ENCODE measurements at places on chromosomes 2 and 18. TPM values are rescaled to one million over a fixed set of nuclear protein-coding genes. Genes with fewer than 3 reads are reported as not detected.

- no peaks in the 10 kb centered on the region for H3K27me3 ChIP-seq
- no peaks in the 10 kb centered on the region for H3K36me3 ChIP-seq
- H3K27ac ChIP-seq: no peak overlapping the region
- DNase-seq: no peak
- no peak overlapping the region for H3K4me3 ChIP-seq
- peaks cover 23% of the 10 kb centered on the region for H3K4me1 ChIP-seq
Observed at GRCh38 chr2:65393743-65394422, 38.5 kb downstream of the SPRED2 start.

DNA sequence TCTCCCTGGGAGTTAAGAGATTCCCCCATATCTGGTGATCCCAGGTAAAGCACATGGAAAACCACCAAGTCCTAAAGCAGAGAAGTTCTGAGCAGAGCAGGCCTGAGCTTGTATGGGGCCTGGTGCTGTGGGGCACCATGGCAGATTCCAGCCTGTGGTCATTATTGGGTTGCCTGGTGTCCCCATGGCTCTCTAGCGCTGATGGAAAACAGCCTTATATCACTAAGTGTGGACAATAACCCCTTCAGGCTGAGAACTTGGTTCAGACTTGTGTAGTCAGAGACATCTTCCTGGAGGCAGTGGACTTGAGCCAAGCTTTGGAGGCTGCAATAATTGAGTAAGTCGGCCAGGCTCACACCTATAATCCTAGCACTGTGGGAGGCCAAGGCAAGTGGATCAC lies 96.8 kb downstream of the MCFD2 start:
- no peak overlapping the region for H3K27ac ChIP-seq
- peaks cover 22% of the 10 kb centered on the region for H3K4me1 ChIP-seq
- H3K4me3 ChIP-seq: no peak overlapping the region
- H3K36me3 ChIP-seq: no peaks in the 10 kb centered on the region
- no peaks in the 10 kb centered on the region for H3K27me3 ChIP-seq

DNA sequence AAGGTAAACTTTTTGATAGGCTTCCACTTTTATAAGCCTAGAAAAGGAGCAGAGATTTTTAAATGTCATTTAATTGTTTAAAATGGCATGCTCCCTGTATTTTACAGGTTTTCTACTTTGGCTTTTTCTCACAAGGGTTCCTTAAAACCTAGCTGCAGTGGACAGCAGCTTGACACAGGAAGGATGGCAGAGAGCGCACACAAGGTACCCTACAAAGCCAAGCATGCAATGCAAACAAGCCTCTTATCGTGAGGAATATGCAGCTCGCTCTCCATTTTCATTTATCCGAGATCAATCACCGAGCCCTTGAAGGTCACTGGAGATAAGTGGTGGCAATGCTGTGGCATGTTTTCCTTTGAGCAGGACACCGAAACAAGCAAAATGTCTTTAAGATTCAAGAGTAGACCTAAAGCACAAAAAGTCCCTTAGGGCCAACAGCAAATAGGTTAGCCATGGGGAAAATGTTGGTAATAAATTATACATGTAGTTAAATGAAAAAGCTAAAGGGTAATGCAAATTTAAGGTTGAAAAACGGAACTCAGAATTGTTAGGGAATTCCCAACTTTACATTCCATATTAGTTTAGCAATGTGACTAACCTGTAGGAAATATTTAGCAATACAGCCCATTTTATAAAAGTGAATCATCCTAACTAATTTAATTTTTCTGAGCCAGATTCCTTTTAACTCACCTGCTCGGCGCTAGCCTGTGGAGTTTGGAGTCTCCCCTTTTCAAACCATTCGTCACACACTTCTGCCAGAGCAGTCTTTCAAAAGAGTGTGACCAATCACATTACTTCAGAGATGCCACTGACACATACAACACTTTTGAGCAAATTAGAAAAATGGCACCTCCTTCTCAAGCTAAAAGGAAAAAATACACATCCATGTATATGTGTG lies 337.9 kb upstream of the PKDCC start:
- H3K4me1 ChIP-seq: no peaks in the 10 kb centered on the region
- no peaks in the 10 kb centered on the region for H3K27me3 ChIP-seq
- H3K27ac ChIP-seq: no peak overlapping the region
- H3K4me3 ChIP-seq: no peak overlapping the region

GRCh38 chr2:232831496-232831895 lies 38.6 kb upstream of the SNORC start:
- H3K4me3 ChIP-seq: no peak overlapping the region
- H3K36me3 ChIP-seq: peaks cover 50% of the 10 kb centered on the region
- no peaks in the 10 kb centered on the region for H3K27me3 ChIP-seq
- no peak overlapping the region for H3K27ac ChIP-seq
- no peaks in the 10 kb centered on the region for H3K4me1 ChIP-seq
- DNase-seq: no peak

GRCh38 chr2:161486111-161486510 lies 70.0 kb downstream of the TBR1 start:
- H3K4me1 ChIP-seq: no peaks in the 10 kb centered on the region
- H3K27me3 ChIP-seq: no peaks in the 10 kb centered on the region
- no peak for DNase-seq
- H3K36me3 ChIP-seq: no peaks in the 10 kb centered on the region
- H3K27ac ChIP-seq: no peak overlapping the region
- H3K4me3 ChIP-seq: no peak overlapping the region

The RIF1 gene
- total RNA-seq: 38.6 TPM

The CHST9 gene
- 0.27 TPM for total RNA-seq

The SKOR2 gene
- total RNA-seq: not detected

Data from muscle of leg (tissue), 16 donors.